NCI-H1694 treated with DMSO at 0.1 percent for 48 hours (cell line): ENCODE measurements at places on chromosomes 4 and X.
A peak's percentile ranks its signal among the peaks of the same experiment; 100 is the strongest.

- no peak for DNase-seq
Measured at GRCh38 chr4:118036336-118036735, 2.0 kb downstream of the NDST3 start.

- DNase-seq = no peak
Measured at GRCh38 chrX:37846558-37846933, 825 bp downstream of the DYNLT3 start.

- DNase-seq = peak; percentile 24
Measured at GRCh38 chrX:75603833-75604232, 81.0 kb upstream of the ZDHHC15 start.

GRCh38 chr4:151304226-151304625 is 21.2 kb downstream of the SH3D19 start:
- no peak for DNase-seq

DNA sequence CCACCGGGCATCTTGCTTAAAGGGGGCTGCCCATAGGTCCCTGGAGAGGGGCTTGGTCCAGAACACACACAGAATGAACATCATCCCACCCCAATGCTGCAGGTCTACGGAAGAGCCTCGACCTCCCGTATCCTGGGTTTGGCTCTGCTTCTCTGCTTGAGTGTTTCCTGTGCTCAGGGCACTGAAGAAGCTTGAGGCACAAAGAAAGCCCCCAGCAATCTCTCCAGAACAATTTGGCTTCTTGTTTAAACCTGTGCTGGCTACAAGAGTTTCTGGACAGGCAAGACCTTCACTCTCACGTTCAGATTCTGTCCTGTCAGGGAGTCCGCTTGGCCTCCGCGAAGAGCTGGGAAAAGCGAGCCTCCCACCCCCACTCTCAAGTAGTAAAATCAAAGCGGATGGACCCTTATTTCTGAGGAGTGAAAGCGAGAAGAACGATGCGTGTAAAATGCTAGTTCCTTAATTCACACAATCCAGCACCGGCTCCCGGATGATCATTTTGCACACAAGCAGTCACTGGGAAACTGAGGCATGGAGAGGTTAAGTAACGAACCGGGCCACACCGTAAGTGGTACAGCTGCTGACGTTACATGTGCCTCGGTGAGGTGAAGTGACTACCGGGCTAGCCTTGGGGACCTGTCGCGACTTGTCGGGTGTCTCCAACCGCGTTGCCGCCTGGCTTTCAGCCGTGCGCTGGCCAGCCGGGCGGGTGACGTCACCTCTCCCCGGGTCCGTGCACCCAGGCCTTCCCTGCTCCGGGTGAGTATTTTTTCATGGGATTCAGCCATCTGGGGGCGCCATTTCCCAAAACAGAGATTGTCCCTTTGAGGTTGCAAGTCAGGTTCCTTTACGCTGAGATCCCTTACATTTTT is 3.1 kb upstream of the SFRP2 start:
- DNase-seq = no peak

GRCh38 chr4:173370477-173371291 is at the start of gene SAP30:
Gene SAP30 (plus strand): TSS chr4:173370954. CDS start chr4:173371183, 229 bp downstream.
- DNase-seq = peak; percentile 91

DNA sequence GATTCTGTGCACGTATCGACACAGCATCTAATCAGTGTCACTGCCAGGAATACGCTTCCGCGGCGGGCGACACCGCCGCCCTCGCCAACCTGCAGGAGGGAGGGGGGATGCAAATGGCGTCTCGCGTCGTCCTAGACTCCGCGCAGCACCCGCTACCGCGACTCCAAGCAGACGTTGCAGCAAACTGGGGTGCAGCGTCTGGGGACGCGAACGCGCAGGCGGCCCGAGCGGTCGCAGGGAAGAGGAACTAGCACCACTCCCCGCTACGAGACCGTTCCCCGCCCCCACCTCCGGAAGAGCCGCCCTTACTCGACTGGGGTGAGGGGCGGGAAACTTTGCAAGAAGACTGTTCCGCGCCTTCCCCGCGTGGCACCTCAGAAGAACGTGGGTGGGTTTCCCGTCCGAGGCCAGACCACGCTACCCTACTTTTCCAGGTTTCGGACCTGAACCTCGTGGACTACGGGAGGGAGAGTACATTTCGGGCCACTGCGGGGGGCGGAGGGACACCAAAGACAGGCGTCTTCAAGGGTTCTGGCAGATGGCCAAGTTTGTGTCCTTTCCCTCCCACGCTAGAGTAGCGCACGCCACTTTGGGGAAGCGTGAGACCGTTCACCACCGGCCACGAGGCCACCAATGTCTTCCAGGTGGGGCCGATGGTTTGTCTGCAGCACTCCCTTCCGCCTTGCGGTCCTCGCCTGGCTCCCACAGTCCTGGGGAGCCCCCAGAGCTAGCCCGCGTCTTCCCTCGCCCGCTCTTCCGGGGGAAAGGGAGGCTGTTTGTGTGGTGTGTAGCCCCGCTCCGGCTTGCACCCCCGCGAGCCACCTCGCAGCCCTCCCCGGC is 78.0 kb upstream of the BCOR start:
- DNase-seq = peak; percentile 60

- DNase-seq = no peak
Measured at GRCh38 chr4:108829966-108830492, 67.2 kb upstream of the ETNPPL start.
